D721Med (cell line): ENCODE measurements at places on chromosomes 1 and 21.

- no peak for DNase-seq
These were observed 466.2 kb downstream of the CAMTA1 start for GRCh38 chr1:7251454-7251800.

GRCh38 chr1:66286307-66286706, 247.6 kb upstream of the SGIP1 start:
- DNase-seq: no peak

DNA sequence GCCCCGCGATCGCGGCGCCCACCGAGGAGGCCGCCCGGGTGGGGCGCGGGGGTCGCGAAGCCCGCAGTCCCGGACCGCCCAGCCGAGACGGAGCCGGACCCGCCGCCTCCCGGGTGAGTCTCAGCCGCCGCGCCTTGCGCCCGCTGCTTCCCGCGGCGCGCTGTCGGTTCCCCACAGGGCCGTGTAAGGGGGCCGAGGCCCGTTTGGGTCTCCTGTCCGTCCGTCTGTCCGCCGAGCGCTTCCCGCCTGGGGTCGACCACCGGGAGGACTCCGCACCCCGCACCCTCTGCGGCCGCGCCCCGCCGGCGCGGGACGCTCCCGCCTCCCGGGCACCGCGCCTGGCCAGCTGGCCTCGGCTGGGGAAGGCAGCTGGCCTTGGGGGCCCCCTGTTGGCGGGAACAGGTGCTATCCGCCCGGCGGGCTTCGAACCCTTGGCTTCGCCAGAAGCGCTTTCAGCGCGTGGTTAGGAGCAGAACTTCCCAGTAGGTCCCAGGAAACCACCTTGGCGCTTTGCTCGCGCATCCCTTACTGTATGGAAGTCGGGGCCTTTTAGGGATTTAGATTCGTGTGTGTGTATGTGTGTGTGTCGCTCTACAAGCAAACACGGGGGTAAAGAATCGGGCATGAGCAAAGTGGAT, 414 bp downstream of the TMEM51 start:
- no peak for DNase-seq

DNA sequence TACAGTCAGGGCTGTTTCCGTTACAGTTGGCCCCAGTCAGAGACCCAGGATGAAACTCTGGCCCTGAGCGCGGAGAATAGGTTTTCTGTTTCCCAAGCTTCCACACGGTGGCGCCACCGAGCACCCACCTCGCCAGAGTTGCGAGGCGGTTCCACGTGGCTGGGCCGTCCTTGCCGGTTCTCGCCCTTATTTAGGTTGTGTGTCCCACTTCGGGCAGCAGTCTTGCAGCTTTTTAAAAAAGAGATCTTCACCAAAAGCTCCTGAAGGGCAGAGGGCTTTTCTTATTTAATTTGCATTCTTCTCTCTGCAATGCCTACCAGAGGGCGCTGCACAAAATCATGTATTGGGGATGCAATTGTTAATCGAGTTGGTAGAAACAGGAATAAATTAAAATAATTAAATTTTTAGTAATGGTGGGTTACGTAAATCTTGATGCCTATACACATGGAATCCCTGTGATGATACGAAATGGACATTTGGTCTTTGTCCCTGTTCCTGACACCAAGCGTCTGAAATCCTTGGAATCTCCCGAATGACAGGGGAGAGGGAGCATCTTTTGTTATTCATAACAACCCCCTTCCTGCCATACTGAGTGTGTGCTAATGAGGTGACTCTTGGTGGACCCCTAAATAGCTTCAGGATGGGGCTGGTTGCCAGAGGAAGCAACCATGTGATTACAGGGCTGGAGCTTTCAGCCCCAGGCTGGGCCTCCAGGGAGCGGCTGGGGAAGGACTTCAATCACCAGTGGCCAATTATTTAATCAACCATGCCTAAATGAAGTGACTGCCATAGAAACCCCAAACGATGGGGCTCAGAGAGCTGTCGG, 5.6 kb upstream of the S100A7 start:
- DNase-seq: no peak

DNA sequence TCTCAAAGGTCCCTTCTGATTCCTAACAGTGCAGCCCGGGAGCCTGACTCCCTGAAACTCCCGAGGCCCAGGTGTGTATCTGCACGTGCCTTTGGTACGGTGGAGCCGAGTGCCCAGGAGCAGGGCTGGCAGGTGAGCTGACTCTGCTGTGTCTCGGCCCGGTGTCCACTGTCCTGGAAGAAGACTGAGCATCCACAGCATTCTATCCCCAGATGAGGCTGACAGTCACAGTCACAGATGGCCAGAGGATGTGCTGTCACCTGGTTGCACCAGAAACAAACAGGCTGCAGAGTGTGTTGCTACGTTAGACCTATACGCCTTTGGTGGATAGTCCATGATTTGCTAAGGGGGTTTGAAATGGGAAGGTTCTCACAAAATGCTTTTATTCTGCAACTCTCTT, 9.8 kb downstream of the ETV3L start:
- no peak for DNase-seq

DNA sequence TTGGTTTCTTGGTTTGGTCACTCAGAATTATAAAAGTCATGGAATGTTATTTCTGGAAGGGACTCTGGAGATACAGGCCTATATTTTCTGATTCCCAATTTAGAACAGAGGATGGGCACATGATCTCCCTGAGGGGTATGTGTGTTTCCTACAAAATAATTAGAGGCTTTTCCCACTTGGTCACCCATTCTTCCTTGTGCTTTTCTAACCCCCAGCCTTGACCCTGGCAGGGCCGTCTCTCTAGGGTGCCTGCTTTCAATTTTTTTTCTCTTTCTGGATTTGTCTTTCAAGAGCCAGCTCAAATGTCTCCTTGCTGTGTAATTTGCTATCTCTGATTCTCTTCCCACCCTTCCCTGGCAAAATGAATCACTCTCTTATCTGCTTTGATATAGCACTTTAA, 131.9 kb downstream of the HLX start:
- DNase-seq: no peak

DNA sequence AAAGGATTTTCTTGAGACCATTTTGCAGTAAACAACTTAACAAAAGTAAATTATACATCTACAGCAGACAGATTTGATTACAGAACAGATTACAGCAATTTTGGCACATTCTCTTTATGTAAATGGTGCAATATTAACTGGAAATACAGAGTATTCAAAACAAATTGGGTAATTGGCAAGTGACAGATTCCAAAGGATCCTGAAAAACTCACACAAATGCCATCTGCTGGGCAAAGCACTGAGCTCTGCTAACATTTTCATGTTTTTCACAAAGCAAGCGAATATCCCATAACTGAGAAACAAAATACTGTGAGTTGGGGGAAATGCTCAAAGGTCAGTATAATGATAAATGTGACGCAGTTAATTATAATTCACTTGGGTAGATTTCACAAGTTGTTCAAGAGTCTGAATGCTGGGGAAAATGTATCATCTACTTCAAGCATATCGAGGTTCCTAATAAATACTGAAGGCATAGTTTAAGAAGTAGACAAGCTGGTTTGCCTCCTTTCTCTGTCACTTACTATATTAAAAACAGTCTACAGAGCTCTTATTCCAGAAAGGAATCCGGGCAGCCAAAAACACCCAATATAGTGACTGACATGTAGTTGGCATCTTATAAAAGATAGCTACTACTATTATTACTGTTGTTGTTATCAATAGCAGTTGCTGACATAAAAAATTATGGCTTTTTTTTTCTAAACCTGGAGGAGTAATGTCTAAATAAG, 75.8 kb upstream of the SDC3 start:
- DNase-seq: no peak

DNA sequence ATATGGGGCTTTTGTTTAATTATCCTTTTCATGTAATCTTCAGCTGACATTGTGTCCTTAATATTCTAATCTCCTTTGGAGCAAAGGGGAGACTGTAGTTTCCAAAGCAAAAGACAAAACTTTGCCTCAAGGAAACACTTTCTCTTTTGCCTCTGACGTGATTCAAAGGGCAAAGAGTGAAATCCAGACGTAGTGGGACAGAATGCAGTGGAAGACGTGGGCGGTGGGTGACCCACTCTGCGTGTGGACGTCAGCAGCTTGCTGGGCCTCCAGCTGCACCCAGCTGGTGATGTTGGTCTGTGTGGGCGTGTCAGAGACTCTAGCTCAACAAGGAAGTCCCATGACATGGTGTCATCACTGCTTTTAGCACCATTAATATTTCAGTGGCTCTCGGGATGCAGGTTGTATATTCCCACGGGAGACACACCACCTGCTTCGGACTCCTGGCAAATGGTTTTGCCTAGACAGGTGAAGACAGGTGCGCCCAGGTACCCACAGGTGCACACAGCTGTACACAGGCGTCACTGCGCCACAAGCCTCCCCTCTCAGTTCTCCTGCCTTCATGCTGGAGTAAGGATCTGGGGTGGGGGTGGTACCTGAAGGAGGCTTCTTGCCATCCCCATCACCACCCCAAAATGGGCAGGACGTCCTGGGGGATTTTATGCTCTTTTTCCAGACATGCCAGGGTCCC, 292.1 kb upstream of the VAMP3 start:
- no peak for DNase-seq

- DNase-seq: no peak
These were observed 101.5 kb upstream of the GADD45A start for GRCh38 chr1:67583462-67583950.

DNA sequence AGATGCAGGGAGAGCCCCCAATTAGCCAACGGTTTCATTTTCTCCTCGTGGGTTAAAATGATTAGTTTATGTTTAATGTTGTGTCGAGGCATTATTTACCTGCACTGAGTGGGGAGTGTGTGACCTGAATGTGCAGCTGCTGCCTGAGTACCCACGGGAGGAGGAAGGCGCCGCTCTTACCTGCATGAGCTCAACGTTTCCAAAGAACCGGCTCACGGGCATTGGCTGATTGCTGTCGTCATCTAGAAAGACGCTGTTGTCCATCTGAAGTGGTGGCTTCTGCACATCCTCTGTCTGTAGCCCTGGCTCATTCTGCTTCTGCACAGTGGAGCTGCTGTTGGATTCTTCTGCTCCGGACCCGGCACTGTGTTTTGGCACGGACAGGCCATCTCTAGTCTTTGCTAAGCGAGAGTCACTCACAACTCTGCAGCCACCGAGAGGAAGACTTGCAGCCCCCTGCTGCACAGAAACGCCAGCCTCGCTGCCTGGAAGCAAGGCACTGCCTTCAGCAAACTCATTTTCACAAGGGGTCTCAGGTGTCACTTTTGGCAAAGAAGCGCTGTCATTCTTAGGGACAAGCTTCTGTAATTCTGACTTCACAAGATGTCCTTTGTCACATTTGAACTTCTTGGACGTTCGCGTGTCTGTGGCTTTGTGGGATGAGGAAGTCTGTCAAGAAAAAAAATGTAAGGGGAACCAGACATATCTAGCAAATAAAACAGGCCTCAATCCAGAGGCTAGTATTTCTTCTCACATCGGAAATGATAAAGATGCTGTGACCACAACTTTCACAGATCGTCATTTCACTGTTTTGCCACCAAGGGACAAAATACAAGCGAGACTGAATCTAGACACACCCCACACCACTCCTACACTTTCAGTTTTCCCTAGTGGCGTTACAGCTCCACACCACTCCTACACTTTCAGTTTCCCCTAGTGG, 9.4 kb downstream of the C1orf174 start:
- DNase-seq: no peak

DNA sequence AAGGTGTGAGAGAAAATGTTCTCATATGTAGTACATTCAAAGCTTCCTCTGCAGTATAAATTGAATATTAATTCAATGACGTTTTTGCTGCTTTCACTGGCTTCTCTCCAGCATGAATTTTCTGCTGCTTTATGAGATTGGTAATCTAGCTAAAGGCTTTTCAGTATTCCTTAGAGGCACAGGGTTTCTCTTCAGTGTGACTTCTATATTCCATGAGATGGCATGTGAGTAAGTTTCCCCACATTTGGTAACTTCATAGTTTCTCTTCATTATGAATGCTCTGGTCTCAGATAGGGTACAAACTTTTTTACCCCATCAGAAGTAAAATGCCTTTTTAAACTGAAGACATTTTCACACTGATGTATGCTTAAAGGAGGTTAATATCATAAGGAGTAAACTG, 10.4 kb upstream of the KLF18 start:
- DNase-seq: no peak

GRCh38 chr1:42433369-42433768, 22.5 kb downstream of the ZMYND12 start:
- DNase-seq: no peak

- DNase-seq: no peak
These were observed 3.2 kb upstream of the UBASH3A start for GRCh38 chr21:42400525-42400924.

GRCh38 chr1:33430692-33431593, at the start of gene PHC2:
Gene PHC2 (minus strand): TSS chr1:33431095. CDS start chr1:33375539, 55,556 bp downstream.
- DNase-seq: peak; percentile 91

DNA sequence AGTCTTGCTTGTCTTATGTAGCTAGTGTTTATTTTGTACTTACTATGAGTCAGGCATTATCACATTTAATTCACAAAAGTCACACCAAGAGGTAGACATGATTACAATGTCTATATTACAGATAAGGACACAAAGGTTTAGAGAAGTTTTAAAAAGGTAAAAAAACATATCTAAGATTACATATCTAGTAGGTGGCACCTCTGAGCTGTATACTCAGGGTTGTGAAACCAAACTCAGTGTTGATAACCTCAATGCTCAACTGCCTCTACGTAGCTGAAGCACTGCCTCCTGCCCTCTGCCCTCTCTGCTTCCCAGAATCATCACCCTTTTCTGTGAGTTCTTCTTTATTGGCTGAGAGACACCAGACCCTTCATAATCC, 431.3 kb downstream of the DISC1 start:
- DNase-seq: no peak

GRCh38 chr1:203038217-203038741, 12.0 kb downstream of the PPFIA4 start:
- DNase-seq: peak; percentile 17

DNA sequence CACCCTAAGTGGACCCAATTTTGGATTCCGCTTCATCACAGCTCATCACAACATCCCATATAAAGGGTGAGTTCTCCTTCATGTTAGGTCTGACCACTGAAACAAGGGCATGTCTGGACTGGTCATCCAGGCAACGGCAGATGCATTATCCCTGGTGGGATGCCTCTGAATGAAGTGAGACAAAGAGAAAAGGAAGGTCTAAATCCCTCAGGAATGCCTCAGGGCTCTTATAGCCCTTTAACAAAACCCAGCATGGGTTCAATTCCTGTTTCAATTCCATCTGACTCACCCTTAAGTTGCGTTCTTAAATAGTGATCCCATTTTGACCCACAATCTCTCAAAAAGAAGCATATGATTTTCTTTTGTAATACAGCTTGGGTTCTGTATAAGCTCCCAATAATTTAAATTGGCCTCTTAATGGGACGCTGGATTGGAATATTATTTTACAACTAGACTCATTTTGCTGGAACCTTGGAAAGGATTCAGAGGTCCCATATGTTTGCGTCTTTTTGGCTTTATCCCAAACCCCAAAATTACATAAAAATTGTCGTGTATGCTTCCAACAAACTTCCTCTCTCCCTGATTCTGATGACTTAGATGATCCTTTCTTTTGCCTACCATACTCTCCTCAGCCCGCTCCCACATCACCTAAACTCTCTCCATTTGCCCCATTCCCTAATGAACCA, 287.4 kb upstream of the ZP4 start:
- no peak for DNase-seq

DNA sequence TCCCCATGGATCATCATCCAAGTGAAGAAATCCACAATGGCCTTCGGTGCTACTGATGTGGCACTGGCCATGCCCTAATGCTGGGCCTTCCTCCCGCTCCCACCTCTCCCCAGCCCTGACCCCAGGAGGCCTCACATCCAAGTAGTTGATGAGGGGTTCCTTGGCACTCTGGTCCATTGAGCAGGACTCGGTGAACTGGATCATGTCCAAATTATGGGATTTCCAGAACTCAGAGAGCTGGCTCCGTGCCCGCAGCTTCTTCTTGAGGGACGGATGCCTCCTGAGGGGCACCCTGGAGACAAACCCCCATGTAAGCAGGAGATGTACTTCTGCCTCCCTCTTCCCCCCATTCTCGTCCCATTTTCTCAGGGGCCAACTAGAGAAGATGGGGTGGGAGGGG, 929 bp downstream of the CTSE start:
- no peak for DNase-seq
